ENCODE measurements at places on chromosomes 5 and 9.
A peak's percentile ranks its signal among the peaks of the same experiment; 100 is the strongest.

GRCh38 chr5:143837306-143837848 lies 25.4 kb downstream of the HMHB1 start:
- H3K4me1 ChIP-seq = no peaks in the 10 kb centered on the region
- H3K27ac ChIP-seq = no peak overlapping the region
- no peak overlapping the region for H3K4me3 ChIP-seq
- H3K36me3 ChIP-seq = no peaks in the 10 kb centered on the region
- H3K27me3 ChIP-seq = no peaks in the 10 kb centered on the region

- H3K4me1 ChIP-seq = no peaks in the 10 kb centered on the region
- no peak overlapping the region for H3K27ac ChIP-seq
- no peaks in the 10 kb centered on the region for H3K36me3 ChIP-seq
- DNase-seq = no peak
- H3K4me3 ChIP-seq = no peak overlapping the region
These were observed 444.8 kb downstream of the BNC2 start for GRCh38 chr9:16425562-16426231.

DNA sequence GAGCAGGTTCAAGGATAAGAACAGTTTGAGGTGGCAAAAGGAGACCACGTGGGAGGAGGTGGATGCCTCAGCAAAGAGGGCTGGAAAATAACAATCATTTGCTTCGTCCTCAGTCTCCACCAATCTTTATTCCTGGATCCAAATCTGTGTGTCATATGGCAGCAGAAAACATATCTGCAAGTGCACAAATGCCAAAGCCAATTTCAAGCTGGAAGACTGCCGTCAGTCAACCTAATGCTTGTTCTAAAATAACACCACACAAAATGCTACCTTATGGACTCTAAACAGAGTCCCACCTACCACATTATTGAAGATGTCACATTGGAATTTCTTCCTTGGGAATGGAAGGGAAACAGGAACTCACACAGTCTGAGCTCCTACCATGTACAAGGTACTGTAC lies 129.1 kb downstream of the CDK5RAP2 start:
- H3K36me3 ChIP-seq = peaks cover 21% of the 10 kb centered on the region
- no peak overlapping the region for H3K27ac ChIP-seq

GRCh38 chr5:116445311-116445710 lies 129.3 kb downstream of the SEMA6A start:
- no peak overlapping the region for H3K4me3 ChIP-seq
- H3K36me3 ChIP-seq = peaks cover 3% of the 10 kb centered on the region
- no peaks in the 10 kb centered on the region for H3K4me1 ChIP-seq
- H3K27ac ChIP-seq = no peak overlapping the region

DNA sequence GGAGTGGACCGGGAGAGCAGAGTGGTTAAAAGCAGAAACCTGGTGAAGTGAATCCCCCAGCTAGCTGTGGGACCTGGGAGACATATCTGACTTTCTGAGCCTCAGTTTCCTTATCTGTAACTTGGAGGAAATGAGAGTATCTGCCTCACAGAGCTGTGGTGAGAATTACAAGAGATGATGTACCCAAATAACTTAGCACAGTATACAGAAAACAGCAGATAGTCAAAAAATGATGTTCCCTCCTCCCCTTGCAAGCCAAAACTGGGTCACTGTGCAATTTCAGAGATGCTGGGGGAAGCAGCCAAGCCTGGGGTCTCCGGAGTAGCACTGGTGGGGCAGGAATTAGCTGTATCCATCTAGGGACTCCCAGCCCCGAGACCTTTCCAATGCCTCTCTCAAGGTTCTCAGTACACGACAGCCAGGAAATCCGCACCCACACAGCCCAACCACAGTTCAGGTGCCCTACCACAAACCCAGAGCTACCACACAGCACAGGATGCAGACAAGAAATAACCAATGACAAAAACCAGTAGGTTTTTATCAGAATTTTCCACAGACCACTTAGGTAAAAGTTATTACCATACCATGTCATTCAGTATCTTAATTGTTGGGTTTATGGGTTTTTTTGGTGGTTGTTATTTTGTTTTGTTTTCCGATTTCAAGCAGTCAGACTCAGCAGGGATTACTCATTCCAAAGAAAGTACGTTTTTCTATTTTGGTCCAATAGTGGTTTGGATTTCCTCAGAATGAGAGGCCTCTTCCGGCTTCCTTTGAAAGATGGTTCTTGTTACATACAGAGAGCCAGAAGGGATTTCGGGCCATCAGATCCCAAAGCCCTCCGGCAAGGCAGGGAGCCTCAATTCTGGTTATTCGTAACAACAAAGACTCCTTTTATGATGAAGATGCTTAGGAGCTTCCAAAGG lies 4.9 kb upstream of the HRH2 start:
- peak; percentile 87 for DNase-seq
- peak overlapping the region; percentile 76 for H3K4me3 ChIP-seq
- H3K27ac ChIP-seq = peak overlapping the region; percentile 89
- no peaks in the 10 kb centered on the region for H3K27me3 ChIP-seq

DNA sequence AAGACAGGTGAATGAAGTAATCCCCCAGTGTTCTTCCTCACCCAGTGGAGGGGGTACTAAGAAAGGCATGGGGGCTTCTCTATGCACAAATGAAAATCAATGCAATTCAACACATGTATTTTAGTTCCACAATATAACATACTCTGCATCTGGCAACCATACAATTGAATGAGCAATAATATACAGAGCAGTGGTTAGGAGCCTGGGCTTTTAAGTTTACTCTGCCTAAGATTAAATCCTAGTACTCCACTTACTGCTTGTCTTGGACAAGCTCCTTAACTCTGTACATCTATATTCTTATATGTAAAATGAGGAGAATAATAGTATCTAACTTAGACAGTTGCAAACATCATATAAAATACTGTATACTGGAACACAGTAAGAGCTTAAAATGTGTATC lies 195.4 kb upstream of the TRIM32 start:
- DNase-seq = no peak
- no peaks in the 10 kb centered on the region for H3K4me1 ChIP-seq
- no peak overlapping the region for H3K27ac ChIP-seq
- H3K4me3 ChIP-seq = no peak overlapping the region
- H3K27me3 ChIP-seq = no peaks in the 10 kb centered on the region
- no peaks in the 10 kb centered on the region for H3K36me3 ChIP-seq

- no peaks in the 10 kb centered on the region for H3K27me3 ChIP-seq
- no peak overlapping the region for H3K4me3 ChIP-seq
- no peaks in the 10 kb centered on the region for H3K36me3 ChIP-seq
- no peak for DNase-seq
- H3K4me1 ChIP-seq = no peaks in the 10 kb centered on the region
These were observed 123.9 kb downstream of the SEC61B start for GRCh38 chr9:99345942-99346341.

DNA sequence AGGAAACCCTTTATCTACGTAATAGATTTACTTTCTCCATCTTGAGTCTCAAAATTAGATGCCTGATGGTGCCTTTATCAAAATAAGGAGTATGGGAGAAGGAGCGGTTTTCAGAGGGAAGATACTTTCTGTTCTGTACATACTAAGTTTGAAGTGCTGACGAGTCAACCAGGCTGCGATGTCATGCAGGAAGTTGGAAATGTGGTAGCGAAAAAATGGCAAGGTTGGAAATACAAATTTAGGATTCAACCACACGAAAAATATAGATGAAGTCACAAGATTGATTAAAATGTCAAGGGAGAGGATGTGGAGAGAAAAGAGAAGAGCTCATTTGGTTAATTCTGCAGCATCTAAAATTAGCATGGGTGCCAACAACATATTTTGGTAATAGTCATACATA lies 129.5 kb downstream of the FOXD1 start:
- peaks cover 79% of the 10 kb centered on the region for H3K27me3 ChIP-seq
- no peak overlapping the region for H3K4me3 ChIP-seq
- no peak for DNase-seq
- no peak overlapping the region for H3K27ac ChIP-seq

DNA sequence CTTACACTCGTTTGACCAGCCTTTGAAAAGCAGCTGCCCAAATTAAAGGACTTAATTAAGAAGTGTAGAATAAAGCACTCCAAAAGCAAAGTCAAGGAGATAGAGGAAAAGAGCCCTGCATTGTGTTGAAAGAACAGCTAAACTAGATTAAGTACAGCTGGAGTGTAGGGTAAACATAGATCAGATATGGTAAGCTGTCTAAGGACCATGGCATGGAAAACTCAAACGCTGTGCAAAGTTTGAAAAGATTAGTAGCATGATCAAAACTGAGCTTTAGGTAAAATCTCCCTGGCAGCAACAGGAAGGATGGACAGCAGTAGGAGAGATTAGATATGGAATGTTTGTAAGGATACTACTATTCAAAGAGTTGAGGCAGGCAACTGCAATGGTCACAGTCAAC lies 55.4 kb downstream of the BNC2 start:
- no peaks in the 10 kb centered on the region for H3K27me3 ChIP-seq
- H3K36me3 ChIP-seq = no peaks in the 10 kb centered on the region
- H3K27ac ChIP-seq = no peak overlapping the region
- DNase-seq = no peak
- H3K4me1 ChIP-seq = no peaks in the 10 kb centered on the region
- no peak overlapping the region for H3K4me3 ChIP-seq

GRCh38 chr5:10475931-10476676 lies 34.4 kb downstream of the ROPN1L start:
- H3K27ac ChIP-seq = no peak overlapping the region
- H3K4me1 ChIP-seq = no peaks in the 10 kb centered on the region
- DNase-seq = no peak

DNA sequence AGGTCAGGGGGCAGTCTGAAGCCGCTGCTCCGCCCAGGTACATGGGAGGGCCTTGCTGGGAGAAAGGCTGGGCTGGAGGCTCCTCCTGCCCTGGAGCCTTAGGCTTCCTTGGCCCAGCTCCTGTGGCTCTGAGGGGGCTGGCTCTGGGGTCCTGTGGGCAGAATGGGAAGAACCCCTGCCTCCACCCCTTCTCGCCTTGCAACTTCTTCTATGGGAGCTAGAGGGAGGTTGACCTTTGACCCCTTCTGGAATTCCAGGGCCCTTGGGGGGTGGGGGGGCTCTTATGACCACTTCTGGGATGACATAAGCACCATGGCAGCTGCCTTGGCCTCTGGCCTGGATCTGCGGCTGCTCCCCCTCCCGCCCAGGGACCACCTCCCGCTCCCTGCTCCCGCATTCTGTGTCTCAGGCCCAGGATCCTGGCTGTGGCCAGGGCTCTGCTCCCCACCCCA lies 32.2 kb downstream of the IER5L start:
- H3K27ac ChIP-seq = no peak overlapping the region
- H3K4me1 ChIP-seq = peaks cover 31% of the 10 kb centered on the region
- peaks cover 3% of the 10 kb centered on the region for H3K36me3 ChIP-seq
- H3K27me3 ChIP-seq = no peaks in the 10 kb centered on the region

GRCh38 chr9:113504725-113505590 lies 41.4 kb downstream of the RGS3 start:
- H3K36me3 ChIP-seq = no peaks in the 10 kb centered on the region
- no peak overlapping the region for H3K27ac ChIP-seq
- no peaks in the 10 kb centered on the region for H3K27me3 ChIP-seq
- no peak overlapping the region for H3K4me3 ChIP-seq
- peaks cover 13% of the 10 kb centered on the region for H3K4me1 ChIP-seq
- DNase-seq = no peak

GRCh38 chr5:176364765-176365350 lies 429 bp upstream of the ARL10 start:
- peak overlapping the region; percentile 78 for H3K4me3 ChIP-seq
- peak overlapping the region; percentile 60 for H3K27ac ChIP-seq
- peaks cover 5% of the 10 kb centered on the region for H3K36me3 ChIP-seq
- H3K27me3 ChIP-seq = no peaks in the 10 kb centered on the region

DNA sequence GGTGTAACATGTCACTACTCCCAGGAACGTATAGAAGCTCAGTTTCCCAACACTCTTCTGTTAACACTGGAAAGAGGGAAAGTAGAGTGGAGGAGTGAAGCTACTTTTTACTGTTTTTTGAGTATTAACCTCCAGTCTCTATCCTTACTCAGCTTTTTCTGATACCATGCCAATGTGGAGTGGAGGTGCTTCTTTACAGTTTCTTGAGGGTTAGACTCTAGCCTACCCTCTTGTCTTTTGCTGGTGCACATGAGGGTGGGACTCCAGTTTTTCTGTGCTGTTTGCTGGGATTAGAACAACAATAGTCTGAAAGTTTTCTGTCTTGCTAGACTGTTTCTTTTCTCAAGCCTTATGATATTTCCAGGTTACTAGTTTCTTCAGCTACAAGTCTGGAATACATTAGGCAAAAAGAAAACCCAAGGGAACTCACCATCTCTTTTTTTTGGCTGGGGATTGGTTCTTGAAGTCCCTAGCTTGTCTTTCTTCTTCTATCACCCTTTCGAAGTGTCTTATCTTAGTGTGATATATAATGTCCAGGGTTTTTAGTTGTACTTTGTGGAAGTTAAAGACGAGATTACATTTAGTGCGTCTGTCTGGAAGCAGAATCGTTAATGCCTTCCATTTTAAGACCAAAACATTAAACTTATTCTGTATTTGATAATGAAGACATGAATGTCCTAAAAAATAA lies 35.9 kb downstream of the PRR16 start:
- H3K4me3 ChIP-seq = no peak overlapping the region
- H3K36me3 ChIP-seq = no peaks in the 10 kb centered on the region
- no peak overlapping the region for H3K27ac ChIP-seq
- no peaks in the 10 kb centered on the region for H3K27me3 ChIP-seq
- H3K4me1 ChIP-seq = no peaks in the 10 kb centered on the region

DNA sequence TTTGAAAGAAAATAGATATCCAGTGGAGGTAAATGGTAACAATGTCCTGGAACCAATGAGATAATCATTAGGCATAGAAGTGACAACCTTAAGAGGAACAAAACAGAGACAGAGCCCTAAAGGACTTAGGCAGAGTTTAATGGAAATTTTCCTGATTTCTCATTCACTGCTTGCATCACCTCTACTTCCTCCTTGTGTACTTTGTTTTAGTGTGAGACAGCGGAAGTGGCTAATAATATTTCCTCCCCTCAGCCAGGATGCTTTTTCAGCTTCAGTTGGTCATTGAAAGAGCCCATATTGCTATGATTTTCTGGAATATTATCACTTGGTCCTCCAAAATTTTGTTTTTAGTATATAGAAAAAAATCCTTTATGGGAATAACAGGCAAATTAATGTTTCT lies 153.4 kb upstream of the MPDZ start:
- no peak for DNase-seq
- no peaks in the 10 kb centered on the region for H3K27me3 ChIP-seq
- H3K4me1 ChIP-seq = no peaks in the 10 kb centered on the region
- H3K4me3 ChIP-seq = no peak overlapping the region
- no peak overlapping the region for H3K27ac ChIP-seq
- H3K36me3 ChIP-seq = no peaks in the 10 kb centered on the region

- no peaks in the 10 kb centered on the region for H3K36me3 ChIP-seq
- DNase-seq = no peak
- peaks cover under 1% of the 10 kb centered on the region for H3K4me1 ChIP-seq
- no peaks in the 10 kb centered on the region for H3K27me3 ChIP-seq
- no peak overlapping the region for H3K27ac ChIP-seq
- H3K4me3 ChIP-seq = no peak overlapping the region
These were observed 36.3 kb downstream of the RUSC2 start for GRCh38 chr9:35526087-35526801.

Measured in activated T-cell treated with anti-CD3 and anti-CD28 coated beads, Interleukin-2, amount 50 U/mL, for 72 hours (primary cell).